ENCODE measurements at places on chromosomes 2 and 18.
A peak's percentile ranks its signal among the peaks of the same experiment; 100 is the strongest.

GRCh38 chr2:187403568-187404260 lies 44.3 kb downstream of the CALCRL start:
- no peak for DNase-seq

DNA sequence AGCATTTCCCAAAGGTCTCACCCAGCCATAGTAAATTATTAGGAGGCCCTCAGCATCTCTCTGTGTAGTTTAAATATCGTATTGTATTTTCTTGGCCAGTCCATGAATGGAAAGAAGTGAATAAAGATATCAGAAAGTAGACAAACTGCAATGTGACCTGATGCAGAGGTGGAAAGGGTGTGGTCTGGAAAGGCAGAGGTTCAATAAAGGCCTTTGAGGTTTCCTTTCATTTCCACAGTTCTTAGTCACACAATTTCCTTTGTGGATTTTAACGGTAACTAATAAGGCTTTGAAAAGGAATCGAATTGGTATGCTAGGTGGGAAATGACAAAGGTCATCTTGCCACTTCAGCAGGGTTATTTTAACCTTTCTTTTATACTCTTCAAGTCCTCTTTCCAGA lies 20.1 kb upstream of the WIPF1 start:
- DNase-seq, result no peak

DNA sequence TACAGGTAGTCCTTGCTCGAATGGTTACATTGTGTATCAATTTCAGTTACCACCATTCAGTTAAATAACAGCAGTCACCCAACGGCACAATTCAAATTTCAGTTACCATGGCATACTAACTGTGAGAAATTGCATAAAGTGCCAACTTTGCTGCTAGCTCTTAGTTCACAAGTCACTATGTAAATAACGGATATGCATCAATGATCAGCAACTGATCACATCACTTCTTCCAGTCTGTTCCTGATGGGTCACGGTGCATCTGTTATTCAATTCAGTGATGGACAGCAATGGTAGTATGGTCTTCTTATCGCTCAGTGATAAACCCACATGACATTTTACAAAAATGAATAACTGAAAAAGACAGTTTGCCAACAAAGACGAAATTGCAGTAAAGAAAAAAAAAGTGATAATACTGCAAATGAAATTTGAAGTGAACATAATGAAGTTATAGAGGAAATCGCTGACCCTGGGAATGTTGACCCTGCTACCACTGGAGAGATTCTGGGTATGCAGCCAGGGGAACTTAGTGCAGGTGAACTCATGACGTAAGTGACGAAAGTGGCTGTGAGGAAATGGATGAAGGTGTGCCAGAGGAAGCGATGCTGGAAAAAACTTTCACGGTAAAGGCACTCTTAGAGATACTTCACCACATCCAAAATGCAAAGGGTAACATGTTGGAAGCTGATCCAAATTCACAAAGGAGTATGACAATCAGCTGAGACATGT lies 25.9 kb upstream of the RAPGEF4 start:
- DNase-seq, result no peak

DNA sequence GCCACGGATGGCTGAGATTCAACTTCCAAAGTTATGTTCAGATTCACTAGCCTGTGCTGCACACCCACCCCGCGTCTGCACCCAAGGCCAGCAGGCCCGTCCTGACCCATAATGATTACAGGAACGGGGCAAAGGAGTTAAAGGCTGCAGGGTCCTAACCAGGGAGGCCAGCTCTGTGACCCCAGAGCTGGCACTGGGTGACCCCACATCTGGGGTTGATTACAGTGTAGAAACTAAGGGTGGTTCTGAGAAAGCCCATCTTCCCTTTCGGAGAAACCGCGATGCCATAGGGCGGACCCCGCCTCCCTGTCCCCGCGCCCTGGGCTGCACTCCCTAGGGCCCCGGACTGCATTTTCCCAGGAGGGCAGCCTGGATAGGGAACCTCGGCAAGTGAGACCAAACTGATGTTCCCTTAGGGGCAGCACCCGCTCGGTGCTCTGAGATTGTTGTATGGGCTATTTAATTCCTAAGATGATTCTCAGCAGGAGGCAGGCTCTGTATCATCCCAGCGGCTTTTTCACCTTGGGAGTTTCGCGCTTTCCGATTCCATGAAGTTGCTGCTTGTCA lies 2.2 kb upstream of the GPR148 start:
- DNase-seq, result no peak

DNA sequence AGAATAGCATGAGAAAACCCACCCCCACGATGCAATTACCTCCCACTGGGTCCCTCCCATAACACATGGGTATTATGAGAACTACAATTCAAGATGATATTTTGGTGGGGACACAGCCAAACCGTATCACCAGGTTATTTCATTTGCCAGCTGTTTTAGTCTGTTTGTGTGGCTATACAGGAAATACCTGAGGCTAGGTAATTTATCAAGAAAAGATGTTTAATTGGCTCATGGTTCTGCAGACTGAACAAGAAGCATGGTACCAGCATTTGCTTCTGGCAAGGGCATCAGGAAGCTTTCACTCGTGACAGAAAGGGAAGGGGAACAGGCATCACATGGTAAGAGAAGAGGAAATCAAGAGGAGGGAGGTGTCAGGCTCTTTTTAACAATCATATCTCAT lies 329.2 kb downstream of the GULP1 start:
- no peak for DNase-seq

GRCh38 chr2:227748079-227748478 lies 2.4 kb downstream of the SCYGR8 start:
- no peak for DNase-seq

DNA sequence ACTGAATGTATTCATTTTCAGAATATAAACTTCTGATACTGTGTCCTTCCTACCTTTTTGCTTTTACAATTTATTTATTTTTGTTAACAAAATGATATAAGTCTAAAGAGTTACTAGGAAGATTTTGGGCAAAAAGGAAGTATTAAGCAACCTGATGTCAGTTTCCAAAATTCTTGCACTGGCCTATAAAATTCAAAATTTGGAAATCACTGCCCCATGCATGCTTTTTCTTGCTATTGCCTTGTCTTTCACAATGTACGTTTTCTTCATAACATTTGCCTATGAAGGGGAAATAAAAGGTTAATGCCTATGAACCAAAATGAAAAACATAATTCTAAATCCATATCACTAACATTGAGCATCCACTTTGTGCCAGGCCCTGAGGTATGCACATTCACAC lies 40.1 kb upstream of the EHBP1 start:
- DNase-seq, result no peak

GRCh38 chr2:42944779-42945415 lies 152.5 kb upstream of the HAAO start:
- no peak for DNase-seq

DNA sequence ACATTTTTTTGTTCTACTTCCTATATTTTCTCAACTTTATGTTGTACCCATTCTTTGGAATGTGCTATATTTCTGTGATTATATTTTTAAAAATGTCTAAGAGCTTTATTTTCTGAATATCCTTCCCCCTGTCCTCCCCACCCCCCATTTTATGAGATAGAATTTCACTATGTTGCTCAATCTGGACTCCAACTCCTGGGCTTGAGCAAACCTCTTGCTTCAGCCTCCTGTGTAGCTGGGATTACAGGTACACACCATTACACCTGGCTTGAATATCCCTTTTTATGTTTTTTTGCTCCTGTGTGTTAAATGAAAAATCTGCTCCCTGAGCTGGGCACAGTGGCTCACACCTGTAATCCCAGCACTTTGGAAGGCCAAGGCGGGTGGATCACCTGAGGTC lies 9.2 kb upstream of the ZFAND2B start:
- DNase-seq, result no peak

GRCh38 chr2:229129738-229130371 lies 141.2 kb downstream of the PID1 start:
- no peak for DNase-seq

- DNase-seq, result peak; percentile 70
Measured at GRCh38 chr2:105822186-105822585, 77.5 kb downstream of the NCK2 start.

- no peak for DNase-seq
Measured at GRCh38 chr2:238943338-238944067, 95.6 kb downstream of the TWIST2 start.

Data from GM20000 (cell line).